ENCODE measurements at places on chromosomes 12 and 14.

GRCh38 chr12:104063712-104064030 lies 660 bp upstream of the HCFC2 start:
- DNase-seq: no peak

GRCh38 chr12:26429070-26429691 lies 233.8 kb downstream of the SSPN start:
- no peak for DNase-seq

GRCh38 chr12:132566516-132567131 lies 43.8 kb downstream of the LRCOL1 start:
- no peak for DNase-seq

DNA sequence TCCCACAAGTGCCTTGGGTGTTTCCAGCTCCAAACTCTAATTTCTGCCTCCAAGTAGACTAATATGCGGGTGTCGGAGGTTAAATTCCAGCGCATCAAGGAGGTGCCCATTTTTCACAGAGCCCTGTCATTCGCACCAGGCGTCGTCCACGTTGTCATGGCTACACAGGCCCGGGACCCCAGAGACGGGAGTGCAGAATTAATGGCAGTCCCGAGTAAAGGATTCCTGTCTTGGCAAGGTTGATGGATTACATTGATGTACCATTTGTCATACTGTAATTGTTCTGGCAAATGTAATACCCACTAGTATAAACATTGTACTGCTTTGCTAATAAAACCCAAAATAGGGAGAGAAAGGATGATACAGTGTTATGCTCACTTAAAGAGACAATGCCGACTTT lies 222.9 kb upstream of the MYL2 start:
- DNase-seq: no peak

- no peak for DNase-seq
Measured at GRCh38 chr14:20143911-20144310, 5.3 kb downstream of the OR4N5 start.

- DNase-seq: peak; percentile 94
Measured at GRCh38 chr14:88492272-88493089, 62.3 kb downstream of the PTPN21 start.

- DNase-seq: peak; percentile 55
Measured at GRCh38 chr12:1800401-1801302, 19.7 kb upstream of the LRTM2 start.

GRCh38 chr14:92922883-92923743 lies at the start of gene CHGA:
TSS of gene CHGA (plus strand) at chr14:92923150. CDS start at chr14:92923360, 210 bp downstream.
- DNase-seq: peak; percentile 79

- no peak for DNase-seq
Measured at GRCh38 chr12:3102771-3103410, 25.7 kb downstream of the TSPAN9 start.

DNA sequence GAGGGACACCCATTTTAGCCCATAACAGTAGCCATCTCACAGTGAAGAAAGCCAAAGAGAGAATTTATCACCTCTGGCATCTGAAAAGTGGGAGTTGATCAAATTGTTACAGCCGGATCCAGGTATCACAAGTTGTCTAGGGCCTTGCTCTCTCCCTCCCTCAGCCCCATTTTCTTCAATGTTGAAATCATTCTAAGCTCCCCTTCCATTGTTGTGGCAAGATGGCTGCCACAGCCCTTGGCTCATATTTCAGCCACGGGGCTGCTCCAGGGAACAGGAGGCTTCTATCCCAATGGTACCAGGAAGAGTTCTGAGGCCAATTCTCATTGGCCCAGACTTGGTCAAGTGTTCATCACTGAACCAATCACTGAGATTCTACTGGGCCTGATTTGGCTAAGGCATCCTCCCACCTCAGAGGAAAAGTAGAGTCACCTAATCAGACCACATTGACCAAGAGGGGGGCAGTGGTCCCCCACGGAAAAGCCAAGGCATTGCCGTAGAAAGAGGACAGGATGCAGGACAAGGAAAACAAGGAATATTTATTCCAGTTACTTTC lies 106.2 kb downstream of the GPATCH2L start:
- no peak for DNase-seq

DNA sequence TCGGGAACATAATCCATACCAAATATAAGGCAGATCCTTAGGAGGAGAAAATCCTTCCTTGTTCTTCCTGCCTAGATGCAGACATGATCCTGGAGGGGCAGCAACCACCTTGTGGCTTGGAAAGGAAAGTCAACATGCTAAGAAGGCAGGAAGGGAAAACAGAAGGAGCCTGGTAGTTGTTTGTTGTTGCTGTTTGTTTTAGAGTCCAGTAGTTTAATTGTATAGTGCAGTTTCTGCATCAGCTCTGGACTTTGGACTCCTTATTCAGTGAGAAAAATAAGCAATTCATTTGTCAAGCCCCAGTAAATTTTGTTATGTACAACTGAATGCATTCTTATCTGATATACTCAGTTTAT lies 45.7 kb upstream of the APPL2 start:
- no peak for DNase-seq

DNA sequence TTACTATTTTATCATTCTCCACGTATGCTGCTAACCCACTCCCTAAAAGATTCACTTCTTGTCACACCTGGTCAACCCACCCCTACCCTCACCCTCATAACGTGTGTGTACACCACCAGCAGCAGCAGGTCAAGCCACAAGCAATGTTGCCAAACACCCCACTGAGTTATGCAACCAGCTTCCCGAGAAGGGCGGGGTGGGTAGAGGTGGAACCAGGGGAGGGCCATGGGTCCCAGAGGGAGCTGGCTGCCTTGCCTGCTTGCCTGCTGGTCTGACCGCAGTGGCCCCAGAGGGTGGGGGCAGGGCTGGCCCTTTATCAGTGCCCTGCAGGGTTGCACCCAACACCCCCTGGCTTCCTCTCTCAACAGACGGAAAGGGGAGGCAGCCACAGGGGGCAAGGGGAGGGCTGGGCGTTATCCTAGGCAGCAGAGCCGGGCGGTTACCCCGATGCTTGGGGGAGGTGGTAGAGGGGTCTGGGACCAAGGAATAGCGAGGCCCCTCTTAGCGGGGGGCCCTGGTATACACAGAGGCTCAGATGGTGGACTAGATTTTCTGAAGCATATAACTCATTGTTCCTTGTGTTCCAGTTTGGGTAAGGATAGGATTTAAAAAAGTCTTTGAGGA lies 3.5 kb upstream of the NFE2 start:
- peak; percentile 71 for DNase-seq

DNA sequence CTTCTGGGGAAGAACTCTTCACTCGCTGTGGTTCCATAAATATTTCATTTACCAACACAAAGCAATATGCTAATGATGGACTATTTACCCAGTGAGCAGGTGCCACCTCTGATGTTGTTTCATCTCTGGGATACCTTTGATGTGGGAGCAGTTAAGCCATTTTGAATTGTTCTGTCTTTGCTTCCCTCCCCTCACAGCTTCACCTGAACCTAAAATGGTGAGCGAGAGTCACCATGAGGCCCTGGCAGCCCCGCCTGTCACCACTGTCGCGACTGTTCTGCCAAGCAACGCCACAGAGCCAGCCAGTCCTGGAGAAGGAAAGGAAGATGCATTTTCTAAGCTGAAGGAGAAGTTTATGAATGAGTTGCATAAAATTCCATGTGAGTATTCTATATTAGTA lies 352.7 kb downstream of the SYT1 start:
- no peak for DNase-seq

- no peak for DNase-seq
Measured at GRCh38 chr12:48311313-48311712, 39.4 kb downstream of the ZNF641 start.

DNA sequence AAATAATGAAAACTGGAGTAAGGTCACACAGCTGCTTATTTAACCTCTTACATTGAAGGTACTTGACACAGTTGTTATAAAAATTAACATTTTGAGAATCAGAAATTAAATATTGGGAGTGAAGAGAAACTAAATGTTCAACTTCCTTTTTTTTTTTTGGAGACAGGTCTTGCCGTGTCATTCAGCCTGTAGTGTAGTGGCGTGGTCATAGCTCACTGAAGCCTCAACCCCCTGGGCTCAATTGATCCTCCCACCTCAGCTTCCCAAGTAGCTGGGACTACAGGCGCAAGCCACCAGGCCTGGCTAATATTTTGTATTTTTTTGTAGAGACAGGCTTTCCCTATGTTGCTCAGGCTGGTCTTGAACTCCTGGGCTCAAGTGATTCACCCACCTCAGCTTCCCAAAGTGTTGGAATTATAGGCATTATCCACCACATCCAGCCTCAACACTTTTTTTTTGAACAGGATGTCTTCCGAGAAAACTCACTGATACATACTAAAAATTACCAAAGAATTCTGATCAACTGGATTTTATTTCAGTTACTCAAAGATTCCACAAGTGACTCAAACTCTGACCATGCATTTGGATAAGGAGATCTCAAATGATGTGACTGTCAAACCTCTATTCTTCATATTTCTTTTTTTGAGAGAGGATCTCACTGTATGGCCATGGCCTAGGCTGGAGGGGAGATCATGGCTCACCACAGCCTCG lies 35.4 kb downstream of the SGPP1 start:
- DNase-seq: no peak

DNA sequence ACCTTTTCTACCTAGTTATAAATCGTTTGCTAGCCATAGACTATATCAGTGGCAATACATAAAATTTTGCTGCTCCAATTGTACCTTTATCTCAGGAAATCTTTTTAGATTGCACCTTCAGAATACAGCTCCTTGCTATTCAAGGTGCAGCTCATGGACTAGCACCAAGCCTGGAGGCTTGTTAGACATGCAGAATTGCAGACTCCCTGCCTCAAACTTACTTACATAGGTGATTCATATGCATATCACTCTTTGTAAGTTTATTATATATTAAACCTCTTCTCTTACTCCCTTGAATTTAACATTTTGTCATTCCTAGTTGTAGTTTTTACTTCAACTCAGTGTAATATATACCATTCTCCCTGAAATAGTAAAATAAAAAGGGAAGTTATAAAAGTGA lies 195.4 kb upstream of the PDZRN4 start:
- no peak for DNase-seq

DNA sequence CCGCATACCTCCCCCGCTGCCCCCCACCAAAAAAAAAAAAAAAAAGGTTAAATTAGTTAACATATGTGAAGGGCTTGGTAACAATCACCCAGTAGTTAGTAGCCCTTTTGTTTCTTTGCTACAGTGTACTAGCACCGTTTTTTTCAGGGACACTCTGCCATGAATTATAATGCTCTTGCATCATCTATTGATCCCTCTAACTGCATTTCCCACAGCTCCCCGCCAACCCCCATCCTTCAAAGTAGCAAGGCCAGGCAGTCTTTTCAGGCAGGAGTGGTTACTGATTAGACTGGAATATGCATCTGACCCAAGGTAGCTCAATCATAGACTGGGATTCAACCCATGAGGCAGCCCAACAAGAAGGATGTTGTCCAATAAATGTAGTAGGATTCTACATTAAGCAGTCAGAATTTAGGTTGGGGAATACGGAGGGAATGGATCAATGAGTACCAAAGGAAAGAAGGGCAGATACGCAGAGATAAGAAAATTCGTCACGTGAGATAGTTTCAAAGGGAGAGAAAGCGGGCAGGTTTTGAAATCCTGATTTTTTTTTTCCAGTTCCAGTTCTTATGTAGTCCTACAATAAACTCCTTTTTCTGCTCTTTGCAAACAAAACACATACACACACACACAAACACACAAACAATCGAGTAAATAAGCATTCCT lies 39.8 kb upstream of the CRACR2A start:
- no peak for DNase-seq

GRCh38 chr12:52455821-52456220 lies 3.9 kb upstream of the KRT6B start:
- no peak for DNase-seq

DNA sequence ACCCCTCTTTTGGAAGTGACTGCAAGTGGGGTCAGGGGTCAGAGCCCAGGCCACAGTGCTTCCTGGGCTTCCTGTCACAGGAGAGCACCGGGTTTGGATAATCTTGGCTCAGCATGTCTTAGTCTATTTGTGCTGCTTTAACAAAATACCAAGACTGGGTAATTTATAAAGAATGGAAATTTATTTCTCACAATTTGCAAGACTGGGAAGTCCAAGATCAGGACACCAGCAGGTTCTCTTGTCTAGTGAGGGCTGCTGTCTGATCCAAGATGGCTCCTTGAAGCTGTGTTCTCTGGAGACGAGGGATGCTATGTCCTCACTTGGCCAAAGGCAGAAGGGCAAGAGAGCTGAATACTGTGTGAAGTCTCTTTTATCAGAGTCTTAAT lies 74.1 kb downstream of the RIN3 start:
- no peak for DNase-seq

DNA sequence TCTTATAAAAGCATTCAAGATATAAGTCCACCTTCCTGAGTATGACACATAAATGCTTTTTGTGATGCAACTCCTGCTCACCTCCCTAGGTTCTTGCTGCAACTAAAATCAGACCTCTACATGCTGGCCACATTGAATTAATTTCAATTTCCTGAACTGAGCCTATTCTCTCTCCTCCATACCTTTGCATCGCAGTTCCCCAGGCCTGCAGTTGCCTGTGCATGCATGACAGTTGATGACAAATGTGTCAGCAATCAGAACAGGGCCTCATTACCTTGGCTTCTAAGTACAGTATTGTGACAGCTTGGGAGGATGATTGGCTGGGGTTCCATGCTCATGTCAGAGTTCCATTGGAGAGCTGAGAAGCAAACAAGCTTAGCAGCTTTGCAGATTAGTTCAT lies 3.9 kb upstream of the TM7SF3 start:
- no peak for DNase-seq

DNA sequence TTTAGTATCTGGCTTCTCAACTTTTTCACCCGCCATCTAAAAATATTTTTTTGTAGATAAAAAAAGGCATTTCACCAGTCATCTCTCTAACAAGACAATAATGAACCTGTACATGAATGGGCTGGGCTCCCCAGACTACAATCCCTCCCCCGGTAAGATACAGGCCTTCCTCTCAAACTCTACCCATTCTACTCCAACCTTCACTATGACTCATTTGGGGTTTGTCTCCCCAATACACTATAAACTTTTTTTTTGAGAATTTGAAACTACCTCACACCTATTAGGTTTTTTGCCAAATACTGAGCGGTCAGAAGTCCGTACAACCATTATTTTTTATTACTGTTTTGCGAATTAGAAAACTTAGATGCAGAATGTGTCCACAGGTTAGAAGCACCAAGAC lies 784 bp downstream of the RPL6 start:
- no peak for DNase-seq

DNA sequence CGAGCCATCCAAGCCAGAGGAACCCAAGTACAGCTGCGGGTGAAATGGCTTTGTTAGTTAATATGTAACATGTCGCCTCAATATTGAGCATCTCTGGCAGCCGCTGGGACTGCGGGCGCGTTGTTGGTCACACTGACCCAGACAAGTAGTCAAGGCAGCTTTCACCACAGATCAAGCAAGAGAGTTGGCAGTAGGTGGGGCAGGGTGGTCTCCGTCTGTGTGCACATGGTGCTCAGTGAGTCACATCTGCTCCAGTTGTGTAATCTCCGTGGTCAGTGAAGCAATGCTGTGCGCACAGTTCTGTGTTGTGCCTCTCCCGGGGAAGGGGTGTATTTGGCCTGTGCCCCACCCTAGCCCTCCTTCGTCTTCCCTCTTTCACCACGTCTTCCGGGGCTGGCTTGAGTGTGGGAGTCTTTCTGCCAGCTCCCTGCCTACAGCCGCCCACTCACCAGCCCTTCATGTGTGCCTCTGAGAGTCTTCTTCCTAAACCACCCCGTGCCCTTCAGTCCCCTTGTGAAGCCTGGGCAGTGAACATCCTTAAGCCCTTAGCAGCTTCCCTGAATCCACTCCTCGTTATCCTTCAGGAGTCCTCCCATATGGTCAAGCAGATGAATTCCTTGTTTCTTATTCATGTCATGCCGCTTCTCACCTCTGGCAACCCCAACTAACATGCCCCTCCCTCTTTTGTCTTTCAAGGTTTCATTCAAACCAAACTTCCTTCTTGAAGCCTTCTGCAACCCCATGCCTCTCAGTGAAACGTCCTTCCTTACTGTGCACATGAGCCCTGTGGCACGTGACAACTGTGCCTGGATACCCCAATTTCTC lies 242.1 kb downstream of the CACNA1C start:
- peak; percentile 83 for DNase-seq

All from suppressor macrophage (primary cell).